ENCODE measurements at places on chromosomes 12 and 14. TPM values are rescaled to one million over a fixed set of nuclear protein-coding genes. Genes with fewer than 3 reads are reported as not detected.

PLXNC1 gene
- 4.9 TPM for total RNA-seq

STRAP gene
- total RNA-seq, result 28.5 TPM

BMP4 gene
- 5.9 TPM for total RNA-seq

LRP1-AS gene
- not detected for total RNA-seq

IFT81 gene
- total RNA-seq, result 6.3 TPM

PLEKHD1 gene
- under 0.01 TPM for total RNA-seq

ARID2 gene
- total RNA-seq, result 26.2 TPM

AQP5 gene
- total RNA-seq, result 2.1 TPM

ENDOU gene
- total RNA-seq, result not detected

L3HYPDH gene
- 60.0 TPM for total RNA-seq

BEGAIN gene
- total RNA-seq, result 28.7 TPM

SLC10A1 gene
- not detected for total RNA-seq

CCDC197 gene
- not detected for total RNA-seq

IAPP gene
- 3.6 TPM for total RNA-seq

HHIPL1 gene
- 0.26 TPM for total RNA-seq

EVL gene
- 57.7 TPM for total RNA-seq

MLEC gene
- 54.7 TPM for total RNA-seq

KLHL33 gene
- total RNA-seq, result not detected

TTLL5 gene
- 21.0 TPM for total RNA-seq

ANKRD13A gene
- 35.0 TPM for total RNA-seq

PTGDR gene
- 0.26 TPM for total RNA-seq

TCL1B gene
- not detected for total RNA-seq

CCDC38 gene
- total RNA-seq, result not detected

INSM2 gene
- not detected for total RNA-seq

CLEC14A gene
- 9.9 TPM for total RNA-seq

LGR5 gene
- total RNA-seq, result 0.52 TPM

COCH gene
- 9.6 TPM for total RNA-seq

FOXG1 gene
- total RNA-seq, result not detected

AEBP2 gene
- total RNA-seq, result 25.1 TPM

BATF gene
- total RNA-seq, result not detected

KRT5 gene
- 0.52 TPM for total RNA-seq

HOXC10 gene
- total RNA-seq, result not detected

OR6C70 gene
- total RNA-seq, result not detected

SLC17A8 gene
- total RNA-seq, result not detected

RNF41 gene
- total RNA-seq, result 13.2 TPM

LLPH gene
- 1.3 TPM for total RNA-seq
